ENCODE measurements at places on chromosomes 4 and X.

DNA sequence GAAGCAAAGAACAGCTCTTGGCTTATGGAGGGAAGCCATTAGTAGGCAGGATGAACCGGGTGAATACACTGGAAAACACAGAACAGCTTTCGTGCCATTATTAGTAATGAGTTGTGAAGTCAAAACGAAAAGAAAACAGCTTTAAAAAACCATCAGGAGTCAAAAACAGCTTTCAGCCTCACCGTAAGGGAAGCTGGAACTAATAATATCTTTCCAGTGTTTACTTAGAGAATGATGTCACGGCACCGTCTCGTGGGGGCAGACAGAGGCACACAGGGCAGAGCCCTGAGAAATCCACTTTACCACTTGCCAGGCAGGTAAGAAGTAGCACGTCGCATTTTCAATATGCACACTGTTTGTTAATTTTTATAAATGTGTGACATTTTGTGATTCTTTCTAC is 37.9 kb upstream of the HMX1 start:
- DNase-seq: no peak

- no peak for DNase-seq
These were observed 64.1 kb upstream of the NKX1-1 start for GRCh38 chr4:1470393-1470670.

- no peak for DNase-seq
These were observed 30.4 kb downstream of the ADH7 start for GRCh38 chr4:99404595-99405287.

DNA sequence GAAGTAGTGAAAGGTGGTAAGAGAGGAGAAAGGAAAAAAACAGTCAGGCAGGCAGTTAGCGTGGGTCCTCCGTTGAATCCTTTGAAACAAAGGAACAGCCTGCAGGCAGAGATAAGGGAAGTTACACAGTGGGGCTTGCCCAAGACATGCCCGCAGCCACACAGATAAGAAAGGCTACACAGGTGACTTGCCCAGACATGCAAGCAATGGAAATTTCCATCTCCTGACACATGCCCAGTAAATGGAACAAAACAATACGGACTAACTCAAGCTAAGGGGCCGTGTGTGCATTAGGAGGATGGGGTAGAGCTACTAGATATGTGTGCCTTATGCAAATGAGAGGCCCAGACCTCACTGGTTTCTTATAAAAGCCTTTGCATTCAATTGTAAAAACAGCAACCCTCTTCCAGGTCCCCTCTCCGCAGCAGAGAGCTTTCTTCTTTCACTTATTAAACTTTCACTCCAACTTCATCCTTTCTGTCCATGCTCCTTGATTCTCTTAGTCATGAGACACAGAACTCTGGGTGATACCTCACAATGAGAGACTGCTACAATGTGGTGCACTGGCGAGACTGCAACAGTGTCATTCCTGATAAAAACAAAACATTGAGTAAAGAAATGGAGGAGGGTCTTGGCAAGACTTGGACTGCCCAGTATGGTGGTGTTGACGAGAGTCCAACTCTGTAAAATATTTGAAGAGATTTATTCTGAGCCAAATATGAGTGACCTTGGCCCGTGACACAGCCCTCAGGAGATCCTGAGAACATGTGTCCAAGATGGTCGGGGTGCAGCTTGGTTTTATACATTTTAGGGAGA is 997.4 kb upstream of the PRKX start:
- no peak for DNase-seq

DNA sequence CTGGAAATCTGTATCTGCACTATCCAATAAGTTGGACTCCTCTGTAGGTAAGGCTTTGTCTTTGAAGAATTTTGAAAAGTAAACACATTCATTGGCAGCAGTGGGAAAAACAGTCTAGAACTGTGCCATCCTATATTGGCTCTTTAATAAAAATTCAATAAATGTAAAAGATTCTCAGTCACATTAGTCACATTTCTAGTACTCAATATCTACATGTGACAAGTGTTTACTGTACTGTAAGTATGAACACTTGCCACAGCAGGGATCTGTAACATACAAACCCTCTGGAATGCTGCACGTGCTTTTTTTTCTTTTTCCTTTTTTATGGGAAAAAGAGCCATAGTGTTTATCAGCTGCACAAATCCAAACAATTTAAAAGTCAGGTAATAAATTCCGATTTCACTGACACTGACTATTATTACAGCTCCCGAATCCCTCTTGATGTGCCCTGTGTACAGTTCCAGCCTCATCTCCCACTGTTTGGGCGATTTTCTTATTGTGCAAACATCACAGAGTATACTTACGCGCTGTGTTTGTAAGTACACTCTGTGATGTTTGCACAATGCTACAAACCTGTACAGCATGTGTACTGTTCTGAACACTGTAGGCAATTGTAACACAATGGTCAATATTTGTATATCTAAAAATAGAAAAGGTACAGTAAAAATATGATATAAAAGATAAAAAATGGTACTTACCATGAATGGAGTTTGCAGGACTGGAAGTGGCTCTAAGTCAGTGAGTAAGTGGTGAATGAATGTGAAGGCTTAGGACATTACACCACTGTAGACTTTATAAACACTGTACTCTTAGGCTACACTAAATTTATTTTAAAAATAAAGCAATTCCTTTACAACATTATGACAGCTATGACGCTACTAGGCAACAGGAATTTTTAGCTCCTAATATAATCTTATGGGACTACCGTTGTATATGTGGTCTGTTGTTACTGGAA is 8.7 kb downstream of the PYURF start:
- DNase-seq: no peak

DNA sequence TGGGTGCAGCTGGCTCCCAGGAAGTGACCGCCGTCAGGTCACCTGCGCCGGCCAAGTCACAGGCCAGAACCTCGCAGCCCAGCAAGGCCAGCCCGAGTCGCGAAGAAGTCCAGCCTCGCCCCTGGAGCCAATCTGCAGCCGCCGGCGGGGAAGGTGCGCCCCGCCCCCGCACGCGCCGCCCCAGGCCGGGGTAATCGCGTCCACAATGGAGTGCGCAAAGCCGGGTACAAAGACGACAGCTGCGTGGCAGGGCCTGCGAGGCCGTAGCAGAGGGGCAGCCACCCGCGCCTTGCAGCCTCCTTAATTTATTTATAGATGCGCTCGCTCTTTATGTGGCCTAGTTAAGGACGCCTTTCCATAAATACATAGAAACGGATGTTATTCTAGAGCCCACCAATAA is 139.4 kb upstream of the CPEB2 start:
- DNase-seq: no peak

GRCh38 chr4:89331686-89332544 is 24.3 kb upstream of the GPRIN3 start:
- no peak for DNase-seq

DNA sequence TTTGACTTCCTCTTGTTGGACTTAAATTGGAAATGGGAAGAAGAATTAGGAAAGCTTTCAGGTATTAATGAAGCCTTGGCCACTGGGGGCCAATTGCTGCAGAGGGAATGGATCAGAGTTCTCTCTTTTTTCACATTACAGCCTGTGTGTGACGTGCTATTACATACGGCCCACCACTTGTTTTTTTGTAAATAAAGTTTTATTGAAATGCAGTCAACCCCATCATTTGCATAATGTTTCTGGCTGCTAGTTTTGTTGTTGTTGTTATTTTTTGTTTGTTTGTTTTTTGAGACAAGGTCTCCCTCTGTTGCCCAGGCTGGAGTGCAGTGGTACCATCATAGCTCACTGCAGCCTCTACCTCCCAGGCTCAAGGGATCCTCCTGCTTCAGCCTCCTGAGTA is 98.4 kb downstream of the ASMT start:
- DNase-seq: no peak

DNA sequence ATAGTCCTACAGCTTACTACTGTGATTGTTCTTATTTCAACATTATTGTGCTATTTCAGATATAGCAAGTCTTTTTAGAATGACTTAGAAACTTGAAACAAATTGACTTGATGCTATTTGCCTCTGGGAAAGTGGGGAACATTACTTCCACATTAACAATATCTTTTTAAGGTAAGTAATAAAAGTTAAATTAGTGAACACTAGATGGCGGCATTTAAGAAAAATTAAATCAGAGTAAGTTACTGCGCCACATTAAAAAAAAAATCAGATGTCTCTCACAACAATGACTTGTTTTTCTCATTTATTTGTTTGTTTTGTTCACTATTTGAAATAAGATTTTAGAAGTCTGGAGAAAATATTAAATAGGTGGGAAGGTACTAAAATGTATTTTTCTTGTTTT is 1026.9 kb upstream of the SLIT2 start:
- no peak for DNase-seq

DNA sequence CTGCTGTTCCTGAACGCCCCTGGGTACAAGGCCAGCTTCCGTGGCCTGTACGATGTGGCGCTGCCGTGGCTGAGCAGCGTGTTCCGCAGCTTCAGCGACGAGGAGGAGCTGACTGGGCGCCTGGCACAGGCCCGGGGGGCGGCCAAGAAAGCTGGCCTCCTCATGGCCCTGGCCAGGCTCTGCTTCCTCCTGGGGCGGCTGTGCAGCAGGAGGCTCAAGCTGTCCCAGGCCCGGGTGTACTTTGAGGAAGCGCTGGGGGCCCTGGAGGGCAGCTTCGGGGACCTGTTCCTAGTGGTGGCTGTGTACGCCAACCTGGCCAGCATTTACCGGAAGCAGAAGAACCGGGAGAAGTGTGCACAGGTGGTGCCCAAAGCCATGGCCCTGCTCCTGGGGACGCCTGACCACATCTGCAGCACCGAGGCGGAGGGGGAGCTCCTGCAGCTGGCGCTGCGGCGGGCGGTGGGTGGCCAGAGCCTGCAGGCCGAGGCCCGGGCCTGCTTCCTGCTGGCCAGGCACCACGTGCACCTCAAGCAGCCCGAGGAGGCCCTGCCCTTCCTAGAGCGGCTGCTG is 28.2 kb downstream of the SH3TC1 start:
- DNase-seq: no peak

DNA sequence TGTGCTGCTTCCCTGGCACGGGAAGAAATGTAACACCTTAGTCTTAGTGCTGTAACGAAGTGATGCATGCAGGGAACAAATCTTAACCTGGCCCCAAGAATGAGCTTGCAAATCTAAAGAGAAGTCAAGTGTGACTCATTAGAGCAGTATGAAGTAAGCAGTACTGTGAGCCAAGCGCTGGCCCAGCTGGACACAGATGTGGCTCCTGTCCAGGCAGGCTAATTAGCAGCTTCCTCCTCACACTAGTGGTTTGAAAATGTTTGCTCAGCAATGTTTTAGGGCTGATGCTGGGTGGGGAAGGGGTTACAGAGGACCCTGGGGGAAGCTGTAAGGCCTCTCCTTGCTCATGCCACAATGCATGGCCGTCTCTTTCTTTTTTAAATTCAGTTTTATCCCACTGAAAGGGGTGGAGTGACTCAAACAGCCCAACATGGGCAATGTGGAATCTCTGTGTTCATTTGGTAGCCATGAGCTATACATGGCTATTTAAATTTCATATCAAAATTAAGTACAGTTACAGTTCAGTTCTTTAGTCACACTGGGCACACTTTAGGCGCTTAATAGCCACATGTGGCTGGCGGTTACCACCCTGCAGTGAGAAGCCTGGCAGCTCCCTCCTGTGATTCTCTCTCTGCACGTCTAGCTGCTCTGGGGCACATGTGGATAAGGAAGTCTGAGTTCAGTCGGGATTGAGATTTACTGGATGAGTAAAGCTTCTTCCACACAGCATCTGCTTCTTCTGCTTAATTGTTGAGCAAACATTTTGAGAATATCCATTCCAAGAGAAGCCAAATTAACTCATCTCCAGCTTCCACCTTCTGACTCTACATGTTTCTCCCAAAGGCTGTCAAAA is 48.8 kb downstream of the MAP7D2 start:
- no peak for DNase-seq

GRCh38 chr4:166309286-166309685 is 436.2 kb downstream of the TLL1 start:
- DNase-seq: no peak
